ENCODE measurements at places on chromosomes 3 and 15.
A peak's percentile ranks its signal among the peaks of the same experiment; 100 is the strongest.

GRCh38 chr3:150023239-150023636, 52.5 kb upstream of the PFN2 start:
- DNase-seq: no peak

GRCh38 chr3:117248153-117248552, 538.6 kb downstream of the TUSC7 start:
- no peak for DNase-seq

- no peak for DNase-seq
These were observed 32.7 kb downstream of the STARD9 start for GRCh38 chr15:42608110-42608531.

DNA sequence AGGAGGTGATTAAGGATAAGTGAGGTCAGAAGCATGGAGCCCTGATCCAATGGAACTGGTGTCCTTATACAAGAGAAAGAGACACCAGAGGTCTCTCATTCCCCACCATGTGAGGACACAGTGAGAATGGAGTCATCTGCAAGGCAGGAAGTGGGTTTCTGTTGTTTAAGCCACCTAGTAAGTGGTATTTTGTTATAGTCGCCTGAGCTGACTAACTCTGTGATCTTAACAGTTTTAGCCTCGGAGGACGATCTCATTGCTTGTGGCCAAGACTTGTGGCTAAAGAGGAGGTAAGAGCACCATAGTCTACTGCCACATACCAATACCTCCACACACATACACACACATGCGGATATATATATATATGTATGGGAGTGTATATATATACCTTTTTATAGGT, 73.8 kb downstream of the MCTP2 start:
- no peak for DNase-seq

DNA sequence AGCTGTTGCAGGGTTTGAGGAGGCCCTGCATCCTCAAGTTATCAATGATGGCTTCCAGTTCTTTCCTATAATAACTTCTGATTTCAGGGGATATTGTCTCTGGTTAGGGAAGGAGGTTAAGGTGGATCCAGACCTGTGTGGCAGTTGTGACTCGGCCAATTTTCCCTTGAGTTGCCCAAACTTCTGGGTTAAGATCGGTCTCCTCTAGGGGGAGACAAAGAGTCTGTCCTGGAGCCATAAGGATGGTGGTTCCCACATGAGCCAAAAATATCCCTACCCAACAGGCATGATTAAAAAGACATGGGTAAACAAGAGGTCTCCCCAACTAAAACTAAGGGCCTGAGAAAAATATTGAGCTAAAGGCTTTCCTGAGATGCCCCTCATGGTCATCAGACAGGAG, 227.5 kb upstream of the MDFIC2 start:
- DNase-seq: no peak

DNA sequence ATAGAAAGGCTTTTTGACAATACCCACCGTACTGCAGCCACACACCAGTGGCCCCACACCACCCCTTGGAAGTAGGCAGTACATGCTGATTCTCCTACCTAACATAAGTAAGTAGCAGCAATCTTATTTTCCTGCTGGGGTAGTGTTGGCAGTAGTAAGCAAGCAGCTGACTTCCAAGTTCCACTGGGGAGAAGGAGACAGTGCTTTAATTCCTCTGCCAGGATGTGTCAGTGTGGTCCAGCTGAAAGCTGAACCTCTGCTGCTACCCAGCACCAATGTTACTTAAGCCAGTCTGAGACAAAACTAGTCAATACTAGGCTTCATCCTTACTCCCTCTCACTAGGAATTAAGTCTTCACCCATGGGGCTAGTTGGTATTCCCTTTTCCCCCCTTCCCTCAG, 74.7 kb downstream of the DZIP3 start:
- no peak for DNase-seq

DNA sequence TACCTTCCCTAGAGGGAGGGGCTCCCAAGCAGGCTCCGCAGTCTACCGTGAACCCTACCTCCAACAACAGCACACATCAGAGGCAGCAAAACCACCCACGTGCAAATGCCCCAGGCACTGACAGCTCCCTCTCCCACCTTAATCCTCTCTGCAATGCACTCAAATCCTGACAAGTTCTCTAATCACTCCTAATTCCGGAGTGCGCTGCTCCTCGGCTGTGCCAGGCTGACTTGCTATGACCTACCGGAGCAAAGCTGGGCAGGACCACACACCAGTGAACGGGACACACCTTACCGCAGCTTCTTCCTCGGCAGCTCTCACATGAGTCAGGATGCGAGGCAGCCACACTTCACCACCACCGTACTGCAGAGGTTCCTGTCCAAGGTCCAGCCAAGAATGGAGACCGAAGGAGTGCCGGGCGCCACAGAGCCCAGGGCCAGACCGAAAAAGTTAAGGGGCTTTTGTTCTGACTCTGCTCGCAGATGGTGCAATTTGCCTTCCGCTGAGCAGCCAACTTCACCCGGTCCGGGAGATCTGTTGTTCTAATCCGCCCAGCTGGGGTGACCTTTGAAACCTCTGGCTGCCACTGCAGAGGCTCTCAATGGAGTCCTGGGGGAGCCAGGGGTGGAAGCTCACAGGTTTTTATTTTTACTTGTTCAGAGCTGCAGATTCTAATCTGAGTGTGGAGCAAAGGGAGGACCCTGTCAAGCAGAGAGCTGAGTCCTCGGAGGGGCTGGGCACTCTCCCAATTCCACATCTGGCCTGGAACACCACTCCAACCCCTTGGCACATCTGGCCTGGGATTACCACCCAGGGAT, 84.4 kb downstream of the MYLK start:
- DNase-seq: peak; percentile 56

DNA sequence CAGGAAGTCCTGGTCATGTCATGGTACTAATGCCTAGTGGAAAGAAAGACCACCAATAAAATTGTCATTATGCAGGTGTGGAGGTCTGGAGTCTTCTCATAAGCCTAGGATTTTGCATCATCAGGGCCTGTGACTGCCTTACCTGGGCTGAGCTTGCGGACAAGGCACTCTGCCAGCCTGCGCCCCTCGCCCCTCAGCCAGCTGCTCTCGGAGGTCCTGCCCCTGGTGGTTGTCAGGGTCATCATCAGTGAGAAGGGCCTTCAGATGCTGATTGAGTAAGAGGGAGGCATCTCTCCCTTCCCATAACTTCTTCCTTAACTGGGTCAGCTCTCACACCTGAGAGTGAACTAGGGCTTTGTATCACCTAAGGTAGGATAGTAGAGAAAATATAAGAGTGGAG, 132.8 kb downstream of the DCLK3 start:
- no peak for DNase-seq

DNA sequence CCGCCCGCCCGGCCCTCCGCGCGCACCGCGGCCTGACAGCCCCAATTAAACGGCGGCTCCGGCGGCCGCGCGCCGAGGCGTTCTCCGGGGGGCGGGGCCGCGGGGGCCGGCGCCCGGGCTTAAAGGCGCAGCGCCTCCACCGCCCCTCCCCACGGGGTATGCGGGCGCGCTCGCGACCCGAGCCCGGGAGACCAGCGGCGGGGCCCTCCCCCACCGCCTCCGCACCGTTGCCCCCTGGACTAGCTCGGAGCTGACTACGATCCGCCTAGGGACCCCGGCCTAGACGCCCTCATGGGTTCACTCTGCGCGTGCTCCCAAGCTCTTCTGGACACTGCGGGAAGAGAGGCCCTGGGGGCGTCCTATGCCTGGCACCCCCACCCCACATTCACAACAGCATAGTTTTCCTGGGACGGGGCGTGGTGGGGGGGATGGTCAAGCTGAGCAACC, at the start of gene DUSP7:
Gene DUSP7 (minus strand): TSS at position 51 of the 447 bp plus-strand sequence. CDS start 205 bp downstream, outside the sequence.
- DNase-seq: peak; percentile 92

GRCh38 chr15:89496155-89497098, at the start of gene RHCG:
Gene RHCG (minus strand): TSS chr15:89496583. CDS start chr15:89496544, 39 bp downstream.
- DNase-seq: no peak

DNA sequence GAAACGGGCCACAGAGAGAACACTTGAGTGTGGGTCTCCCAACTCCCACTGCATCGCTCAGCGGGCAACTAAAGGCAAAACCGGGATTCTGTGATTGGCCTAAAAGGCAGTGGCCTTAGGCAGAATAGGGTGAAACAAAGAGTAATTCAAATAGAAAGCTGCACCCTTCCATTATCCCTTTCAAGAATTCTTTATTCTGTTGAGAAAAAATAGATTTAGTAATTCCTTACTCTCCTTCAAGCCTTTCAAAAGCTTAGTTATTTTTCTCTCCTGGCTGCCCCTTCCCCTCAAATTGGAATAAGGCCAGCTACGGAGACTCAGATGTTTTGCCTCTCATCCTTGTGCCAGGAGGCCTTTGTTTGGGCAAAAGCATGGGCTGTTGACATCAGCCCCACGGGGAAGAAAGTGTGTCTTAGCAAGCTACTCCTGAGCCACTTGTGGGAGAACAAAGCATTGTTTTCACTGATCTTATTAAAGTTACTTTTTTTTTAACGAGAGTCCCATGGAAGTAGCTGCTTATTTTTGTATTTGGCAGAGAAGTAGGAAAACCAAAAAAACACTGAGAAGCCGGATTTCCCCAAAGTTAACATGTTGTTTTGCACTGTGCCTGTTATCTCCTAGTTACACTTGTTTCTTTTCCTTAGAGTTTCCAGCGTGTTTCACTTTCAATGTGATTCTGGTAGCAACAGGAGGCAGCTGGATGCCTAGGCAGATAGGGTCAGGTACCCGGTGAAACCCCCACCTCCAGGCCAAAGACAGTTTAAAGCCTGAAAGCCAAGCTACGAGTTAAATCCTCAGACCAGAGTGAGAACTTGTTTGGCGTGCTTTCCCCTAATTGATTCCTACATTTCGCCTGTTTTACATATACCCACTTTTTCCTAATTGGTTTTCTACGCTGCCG, 2.2 kb downstream of the ST6GAL1 start:
- no peak for DNase-seq

- peak; percentile 77 for DNase-seq
These were observed 149.9 kb downstream of the SST start for GRCh38 chr3:187520027-187520945.

DNA sequence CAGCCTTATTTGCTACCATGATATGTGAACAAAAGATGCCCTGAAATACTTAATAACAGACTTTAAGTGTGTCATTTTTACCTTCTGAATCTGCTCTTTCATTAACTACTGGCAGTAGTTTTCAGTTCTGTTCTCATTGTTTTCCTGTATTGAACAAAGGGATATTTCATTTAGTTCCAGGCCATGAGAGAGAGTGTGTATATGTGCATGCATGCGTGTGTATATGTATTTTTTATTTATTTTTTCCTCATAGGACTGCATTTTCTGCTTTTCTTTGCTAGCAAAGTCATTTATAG, 46.8 kb upstream of the CRTC3 start:
- no peak for DNase-seq

Measured in aorta (tissue), 5 donors.